ENCODE measurements at places on chromosomes 12 and 14.

DNA sequence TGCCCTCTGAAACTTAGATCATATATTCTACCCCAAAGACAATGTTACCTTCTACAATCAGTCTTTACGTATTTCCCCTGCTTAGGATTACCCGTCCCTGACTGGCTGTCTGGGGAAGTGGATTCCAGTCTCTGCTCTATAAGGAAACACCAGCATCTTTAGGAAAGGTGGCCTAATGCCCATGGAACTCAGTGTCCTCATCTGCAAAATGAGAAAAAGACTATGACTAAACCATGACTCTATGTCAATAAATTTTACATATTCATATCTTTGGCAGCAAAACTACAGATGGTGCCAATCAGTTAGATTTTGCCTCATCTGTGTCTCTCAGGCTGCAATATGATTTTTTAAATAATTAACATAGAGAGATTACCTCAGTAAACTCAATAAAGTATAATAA, 133.8 kb downstream of the ITPR2 start:
- no peaks in the 10 kb centered on the region for H3K36me3 ChIP-seq
- no peak for DNase-seq
- no peaks in the 10 kb centered on the region for H3K4me1 ChIP-seq
- no peak overlapping the region for H3K4me3 ChIP-seq

- no peak overlapping the region for H3K4me3 ChIP-seq
- no peaks in the 10 kb centered on the region for H3K4me1 ChIP-seq
These were observed 10.0 kb upstream of the IL22 start for GRCh38 chr12:68263366-68263765.

DNA sequence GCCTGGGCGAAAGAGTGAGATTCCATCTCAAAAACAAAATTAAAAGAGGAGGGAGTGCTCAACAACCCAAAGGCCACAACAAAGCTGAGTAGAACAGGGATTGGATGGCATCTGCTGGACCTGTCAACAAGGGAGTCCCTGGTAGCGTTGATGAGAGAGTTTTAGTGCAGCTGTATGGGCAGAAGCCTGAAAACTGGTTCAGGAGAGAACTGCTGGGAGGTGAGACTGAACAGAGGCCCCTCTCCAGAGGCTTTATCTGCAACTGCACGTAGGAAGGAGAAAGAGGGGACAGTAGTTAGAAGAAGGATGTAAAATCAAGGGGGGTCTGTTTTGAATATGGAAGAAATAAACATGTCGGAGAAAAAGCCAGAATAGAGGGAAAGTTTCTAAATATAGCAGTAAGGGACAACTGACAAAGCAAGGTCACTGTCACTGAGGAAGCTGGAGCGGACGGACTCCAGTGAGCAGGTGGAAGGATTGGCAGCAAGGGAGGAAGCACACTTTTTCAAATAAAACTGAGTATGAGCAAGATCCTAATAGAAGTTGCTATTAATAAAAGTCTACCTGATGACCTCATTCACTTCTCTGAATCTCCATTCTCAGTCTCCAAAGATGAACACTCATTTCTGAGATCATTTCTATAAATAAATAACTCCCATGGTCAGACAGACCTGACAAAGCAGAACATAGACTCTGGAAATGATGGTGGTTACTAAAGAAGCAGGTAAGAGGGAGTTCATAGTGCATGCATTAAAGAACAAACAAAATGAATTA, 11.8 kb upstream of the ATF1 start:
- H3K36me3 ChIP-seq = no peaks in the 10 kb centered on the region
- DNase-seq = no peak
- no peak overlapping the region for H3K4me3 ChIP-seq

DNA sequence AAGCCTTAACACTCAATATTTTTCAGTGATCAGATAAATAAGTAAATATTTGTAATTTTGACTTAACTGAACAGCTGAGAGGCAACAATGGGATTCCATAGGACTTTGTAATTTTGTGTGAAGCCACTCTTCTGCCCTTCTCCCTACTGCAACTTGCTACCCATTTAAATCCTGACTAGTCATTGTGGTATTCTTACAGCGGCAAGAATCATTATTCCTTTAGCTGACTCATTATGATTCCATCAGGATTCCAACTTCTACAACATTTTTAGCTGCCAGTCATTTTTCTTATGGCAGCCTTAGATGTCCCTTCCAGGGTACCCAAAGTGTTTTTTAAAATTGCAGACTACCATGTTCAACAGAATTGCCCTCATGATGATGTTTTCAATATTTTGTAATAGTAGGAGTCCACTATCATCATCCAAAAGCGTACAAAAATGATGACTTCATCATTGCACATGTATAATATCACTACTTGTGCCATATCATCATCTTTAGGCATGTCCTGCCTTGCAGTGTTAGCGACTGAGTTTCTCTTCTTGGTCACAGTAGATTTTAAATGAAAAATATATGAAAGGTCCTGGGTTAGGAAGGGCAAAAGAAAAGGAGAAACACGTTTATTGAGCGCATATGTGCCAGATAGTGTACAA, 5.1 kb upstream of the MAGOHB start:
- H3K36me3 ChIP-seq = no peaks in the 10 kb centered on the region
- no peak overlapping the region for H3K4me3 ChIP-seq
- H3K4me1 ChIP-seq = no peaks in the 10 kb centered on the region
- DNase-seq = no peak
- no peaks in the 10 kb centered on the region for H3K27me3 ChIP-seq
- H3K27ac ChIP-seq = no peak overlapping the region

DNA sequence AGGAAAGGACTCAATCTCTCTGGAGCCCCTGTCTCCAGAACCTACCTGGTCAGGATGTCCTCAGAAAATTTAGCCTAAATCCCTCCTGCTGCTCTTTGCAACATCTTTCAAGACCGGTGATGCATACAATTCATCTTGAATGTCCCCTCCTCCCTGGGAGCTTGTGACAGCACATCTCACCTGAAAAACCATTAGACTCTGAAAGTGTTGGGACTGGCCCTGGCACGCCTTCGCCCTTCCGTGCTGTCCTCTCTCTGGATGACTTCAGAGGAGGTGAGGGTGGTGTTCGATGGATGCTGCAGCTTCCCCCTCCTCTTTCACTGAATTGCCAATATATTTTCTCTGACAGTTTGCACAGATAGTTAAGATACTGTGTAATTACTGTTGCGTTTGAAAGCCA, 90.9 kb upstream of the CISTR start:
- DNase-seq = no peak
- no peak overlapping the region for H3K27ac ChIP-seq
- no peaks in the 10 kb centered on the region for H3K4me1 ChIP-seq
- no peaks in the 10 kb centered on the region for H3K27me3 ChIP-seq
- H3K4me3 ChIP-seq = no peak overlapping the region

- no peak for DNase-seq
- no peaks in the 10 kb centered on the region for H3K27me3 ChIP-seq
- H3K27ac ChIP-seq = no peak overlapping the region
- peaks cover 2% of the 10 kb centered on the region for H3K4me1 ChIP-seq
- H3K4me3 ChIP-seq = no peak overlapping the region
These were observed 16.7 kb upstream of the TMEM106C start for GRCh38 chr12:47946413-47947323.

DNA sequence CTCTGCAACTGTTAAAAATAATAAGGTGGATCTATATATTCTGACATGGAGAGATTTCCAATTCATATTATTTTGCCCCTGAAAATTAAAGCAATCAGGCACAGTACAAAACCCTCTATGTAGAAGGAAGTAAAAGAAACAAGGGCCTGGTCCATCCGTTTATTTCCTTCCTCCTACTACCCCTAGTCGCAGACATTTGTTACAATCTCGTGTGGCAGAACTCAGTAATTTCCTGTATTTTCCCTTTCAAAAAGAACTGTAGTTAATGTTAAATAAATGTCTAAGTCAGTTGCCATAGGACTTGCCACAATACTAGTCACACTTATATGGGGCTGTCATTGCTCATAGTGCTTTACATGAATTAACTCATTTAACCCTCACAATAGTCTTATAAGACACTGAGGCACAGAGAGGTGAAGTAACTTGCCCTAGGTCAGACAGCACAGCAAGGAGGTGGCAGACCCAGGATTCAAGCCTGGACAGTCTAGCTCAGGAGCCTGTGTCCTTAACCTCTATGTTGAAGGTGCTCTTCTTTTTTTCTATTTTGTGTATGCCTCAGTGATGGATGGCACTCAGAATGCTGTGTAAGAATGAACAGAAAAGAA, 24.2 kb downstream of the NINJ2 start:
- no peak for DNase-seq
- no peaks in the 10 kb centered on the region for H3K27me3 ChIP-seq
- H3K4me3 ChIP-seq = no peak overlapping the region
- no peaks in the 10 kb centered on the region for H3K4me1 ChIP-seq
- H3K36me3 ChIP-seq = no peaks in the 10 kb centered on the region

GRCh38 chr14:89356496-89356895, 60.5 kb downstream of the FOXN3 start:
- H3K27ac ChIP-seq = no peak overlapping the region
- H3K36me3 ChIP-seq = no peaks in the 10 kb centered on the region
- peaks cover 3% of the 10 kb centered on the region for H3K4me1 ChIP-seq
- H3K27me3 ChIP-seq = no peaks in the 10 kb centered on the region
- H3K4me3 ChIP-seq = no peak overlapping the region

DNA sequence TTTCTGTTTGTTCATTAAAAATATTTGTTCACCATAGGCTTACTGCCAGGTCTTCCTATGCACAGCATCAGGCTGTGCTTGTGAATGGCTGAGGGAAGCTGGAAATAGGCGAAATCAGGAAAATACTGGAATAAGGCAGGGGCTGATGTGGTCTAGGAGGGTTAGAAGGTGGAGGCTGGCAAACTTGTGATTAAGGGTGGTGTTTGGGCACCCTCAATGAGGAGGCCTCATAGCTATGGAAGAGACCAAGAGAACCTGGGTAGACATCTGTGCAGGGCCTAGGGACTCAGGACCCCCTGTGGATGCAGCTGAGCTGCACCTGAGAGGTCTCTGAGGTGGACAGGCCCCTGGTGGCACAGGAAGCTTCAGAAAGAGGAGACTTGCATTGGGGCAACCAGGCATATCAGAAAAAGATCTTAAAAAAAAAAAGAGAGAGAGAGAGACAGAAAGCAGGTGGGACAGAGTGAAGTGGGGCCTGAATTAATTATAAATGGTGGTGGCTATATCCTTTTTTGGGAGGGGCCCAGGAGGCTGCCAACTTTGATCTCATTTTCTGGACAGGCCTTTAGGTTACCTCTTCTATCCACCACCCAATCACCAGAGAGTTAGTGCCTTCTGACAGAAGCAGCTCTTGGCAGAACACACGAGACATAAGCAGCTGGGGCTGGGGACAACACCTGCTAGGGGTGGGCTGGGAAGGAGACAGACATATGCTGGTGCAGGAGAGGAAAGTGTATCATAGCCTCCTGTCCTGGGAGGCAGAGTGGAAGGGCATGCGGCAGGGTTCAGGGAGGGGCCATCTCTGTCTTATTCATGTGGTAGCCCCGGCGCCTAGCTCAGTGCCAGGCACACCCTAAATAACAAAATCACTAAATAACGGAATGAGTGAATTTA, 46.7 kb upstream of the ATP23 start:
- H3K27me3 ChIP-seq = no peaks in the 10 kb centered on the region
- no peaks in the 10 kb centered on the region for H3K36me3 ChIP-seq
- no peak overlapping the region for H3K27ac ChIP-seq
- H3K4me1 ChIP-seq = peaks cover 6% of the 10 kb centered on the region

- H3K4me3 ChIP-seq = no peak overlapping the region
- DNase-seq = no peak
- H3K36me3 ChIP-seq = no peaks in the 10 kb centered on the region
- no peak overlapping the region for H3K27ac ChIP-seq
These were observed 326.5 kb upstream of the TBX3 start for GRCh38 chr12:115010324-115010995.

GRCh38 chr12:24937553-24938244, 11.2 kb downstream of the BCAT1 start:
- H3K4me3 ChIP-seq = no peak overlapping the region
- H3K27me3 ChIP-seq = no peaks in the 10 kb centered on the region
- DNase-seq = no peak
- H3K27ac ChIP-seq = no peak overlapping the region
- no peaks in the 10 kb centered on the region for H3K36me3 ChIP-seq
- H3K4me1 ChIP-seq = peaks cover 3% of the 10 kb centered on the region

DNA sequence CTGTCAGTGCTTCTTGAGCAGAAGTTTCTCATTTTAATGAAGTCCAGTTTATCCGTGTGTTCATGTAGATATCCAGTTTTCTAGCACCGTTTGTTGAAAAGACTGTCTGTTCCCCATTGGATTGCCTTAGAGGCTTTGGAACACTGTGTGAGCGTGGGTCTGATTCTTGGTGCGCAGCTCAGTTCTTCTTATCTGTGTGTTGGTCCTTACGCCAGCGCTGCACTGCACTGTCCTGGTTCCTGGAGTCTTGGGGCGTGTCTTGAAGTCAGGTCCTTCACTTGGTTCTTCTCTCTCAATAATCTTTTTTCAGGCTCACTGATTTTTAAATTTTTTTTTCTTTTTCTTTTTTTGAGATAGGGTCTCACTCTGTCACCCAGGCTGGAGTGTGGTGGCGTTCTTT, 25.5 kb downstream of the EP400 start:
- DNase-seq = no peak
- H3K4me3 ChIP-seq = no peak overlapping the region
- H3K4me1 ChIP-seq = no peaks in the 10 kb centered on the region
- no peaks in the 10 kb centered on the region for H3K27me3 ChIP-seq
- no peak overlapping the region for H3K27ac ChIP-seq

DNA sequence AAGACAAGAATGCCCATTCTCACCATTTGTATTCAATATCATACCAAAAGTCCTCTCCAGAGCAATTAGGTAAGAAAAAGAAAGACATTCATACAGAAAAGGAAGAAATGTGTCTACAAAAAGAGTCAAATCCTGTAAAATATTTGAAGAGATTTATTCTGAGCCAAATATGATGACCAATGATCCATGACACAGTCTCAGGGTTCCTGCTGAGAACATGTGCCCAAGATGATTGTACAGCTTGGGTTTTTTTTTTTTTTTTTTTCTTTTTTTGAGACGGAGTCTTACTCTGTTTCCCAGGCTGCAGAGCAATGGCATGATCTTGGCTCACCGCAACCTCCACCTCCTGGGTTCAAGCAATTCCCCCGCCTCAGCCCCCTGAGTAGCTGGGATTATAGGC, 296.2 kb downstream of the C12orf75 start:
- H3K27ac ChIP-seq = no peak overlapping the region
- no peaks in the 10 kb centered on the region for H3K36me3 ChIP-seq
- no peak for DNase-seq
- H3K4me1 ChIP-seq = no peaks in the 10 kb centered on the region
- H3K4me3 ChIP-seq = no peak overlapping the region

GRCh38 chr12:124527861-124528561, 39.4 kb downstream of the NCOR2 start:
- H3K36me3 ChIP-seq = no peaks in the 10 kb centered on the region
- H3K4me1 ChIP-seq = no peaks in the 10 kb centered on the region
- H3K27ac ChIP-seq = no peak overlapping the region
- H3K27me3 ChIP-seq = no peaks in the 10 kb centered on the region
- DNase-seq = no peak
- H3K4me3 ChIP-seq = no peak overlapping the region

GRCh38 chr12:6049587-6049986, 74.9 kb downstream of the VWF start:
- no peaks in the 10 kb centered on the region for H3K4me1 ChIP-seq
- H3K4me3 ChIP-seq = no peak overlapping the region
- DNase-seq = no peak
- no peaks in the 10 kb centered on the region for H3K27me3 ChIP-seq
- H3K27ac ChIP-seq = no peak overlapping the region
- no peaks in the 10 kb centered on the region for H3K36me3 ChIP-seq

Measured in iPS DF 6.9 (cell line).